ENCODE measurements at places on chromosomes 5 and 9.

DNA sequence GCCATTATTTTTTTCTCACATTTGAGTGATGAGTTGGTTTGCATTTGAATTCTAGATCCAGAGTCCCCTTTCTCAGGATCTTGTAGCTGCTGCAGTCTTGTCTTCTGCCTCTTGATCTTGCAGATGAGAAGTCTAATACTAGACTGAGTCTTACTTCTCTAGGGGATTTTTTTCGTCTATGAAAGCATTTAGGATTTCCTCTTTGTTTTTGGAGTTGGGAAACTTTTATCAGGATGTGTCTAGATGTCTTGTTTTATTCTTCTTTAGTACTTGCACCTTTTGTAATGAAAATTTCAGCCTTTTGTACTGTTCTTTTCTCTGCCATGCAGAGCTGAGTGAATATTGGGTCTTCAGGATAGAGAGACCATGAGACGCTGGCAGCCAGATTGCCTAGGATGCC is 65.4 kb downstream of the ZNF618 start:
- DNase-seq = no peak

- no peak for DNase-seq
Observed at GRCh38 chr9:126675147-126675467, 61.4 kb downstream of the LMX1B start.

DNA sequence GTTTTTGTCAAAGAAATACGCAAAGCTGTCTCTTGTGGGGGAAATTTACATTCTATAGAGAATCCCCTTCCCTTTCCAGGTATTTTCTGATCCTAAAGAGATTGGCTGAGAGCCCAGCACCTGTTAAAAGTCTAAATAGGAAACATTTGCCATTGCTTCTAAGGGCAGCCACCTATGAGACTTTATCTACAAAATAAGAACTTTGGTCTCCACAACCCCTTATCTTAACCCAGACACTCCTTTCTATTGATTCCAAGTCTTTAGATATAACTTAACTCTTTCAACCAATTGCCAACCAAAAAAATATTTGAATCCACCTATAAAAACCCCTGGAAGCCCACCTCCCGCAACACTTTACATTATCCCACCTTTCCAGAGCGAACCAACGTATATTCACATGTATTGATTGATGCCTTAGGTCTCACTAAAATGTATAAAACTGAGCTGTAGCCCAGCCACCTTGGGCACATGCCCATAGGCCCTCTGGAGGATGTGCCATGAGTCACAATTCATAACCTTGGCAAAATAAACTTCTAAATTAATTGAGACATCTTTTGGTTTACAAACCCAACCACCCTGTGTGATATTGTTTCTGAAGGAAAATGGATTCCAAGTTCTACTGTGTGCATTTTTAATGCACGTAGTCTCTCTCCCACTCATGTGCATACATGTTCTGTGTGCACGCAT is 211.4 kb downstream of the GAS1 start:
- no peak for DNase-seq

- no peak for DNase-seq
Observed at GRCh38 chr9:76772686-76773445, 8.6 kb downstream of the PCA3 start.

DNA sequence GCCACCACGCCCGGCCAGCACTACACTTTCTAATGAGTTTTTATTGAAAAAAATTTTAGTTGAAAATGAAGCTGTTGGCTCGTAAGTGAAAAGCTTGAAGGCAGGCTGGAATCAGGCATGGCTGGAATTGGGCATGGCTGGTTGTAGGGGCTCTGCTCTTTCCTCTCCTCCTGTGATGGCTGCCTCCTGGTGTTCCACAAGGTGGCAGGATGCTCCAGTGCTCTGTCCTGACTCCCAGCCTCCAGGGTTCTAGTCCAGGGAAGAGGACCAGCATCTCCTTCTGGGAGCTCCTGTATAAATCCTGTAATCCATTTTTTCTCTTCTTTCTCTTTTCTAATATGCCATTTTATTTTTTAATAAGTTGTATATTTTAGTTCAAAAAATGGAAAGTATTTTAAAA is 57.2 kb upstream of the DHFR start:
- no peak for DNase-seq

DNA sequence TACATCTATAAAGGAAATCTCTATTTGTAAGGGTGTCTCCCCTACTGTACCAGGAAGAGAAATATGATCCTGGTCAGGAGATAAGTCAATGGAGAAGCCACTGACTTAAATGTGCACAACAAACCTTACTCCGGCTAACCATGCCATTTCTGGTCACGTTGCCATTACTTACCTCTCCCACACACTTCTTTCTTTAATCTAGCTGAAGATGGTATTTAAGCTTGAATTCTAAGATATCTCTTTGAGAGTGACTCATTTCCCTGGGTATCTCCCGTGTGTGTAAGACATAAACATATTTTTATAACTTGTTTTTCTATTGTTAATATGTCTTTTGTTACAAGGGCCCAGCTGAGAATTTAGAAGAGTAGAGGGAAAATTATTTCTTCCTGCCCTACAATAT is 296.6 kb downstream of the SEMA5A start:
- no peak for DNase-seq

Measured in stimulated activated CD8-positive, alpha-beta memory T cell treated with anti-CD3 and anti-CD28 coated beads, Interleukin-15, amount 100 ng/mL, for 1 hour (primary cell).